ENCODE measurements at places on chromosomes 5 and 9.

DNA sequence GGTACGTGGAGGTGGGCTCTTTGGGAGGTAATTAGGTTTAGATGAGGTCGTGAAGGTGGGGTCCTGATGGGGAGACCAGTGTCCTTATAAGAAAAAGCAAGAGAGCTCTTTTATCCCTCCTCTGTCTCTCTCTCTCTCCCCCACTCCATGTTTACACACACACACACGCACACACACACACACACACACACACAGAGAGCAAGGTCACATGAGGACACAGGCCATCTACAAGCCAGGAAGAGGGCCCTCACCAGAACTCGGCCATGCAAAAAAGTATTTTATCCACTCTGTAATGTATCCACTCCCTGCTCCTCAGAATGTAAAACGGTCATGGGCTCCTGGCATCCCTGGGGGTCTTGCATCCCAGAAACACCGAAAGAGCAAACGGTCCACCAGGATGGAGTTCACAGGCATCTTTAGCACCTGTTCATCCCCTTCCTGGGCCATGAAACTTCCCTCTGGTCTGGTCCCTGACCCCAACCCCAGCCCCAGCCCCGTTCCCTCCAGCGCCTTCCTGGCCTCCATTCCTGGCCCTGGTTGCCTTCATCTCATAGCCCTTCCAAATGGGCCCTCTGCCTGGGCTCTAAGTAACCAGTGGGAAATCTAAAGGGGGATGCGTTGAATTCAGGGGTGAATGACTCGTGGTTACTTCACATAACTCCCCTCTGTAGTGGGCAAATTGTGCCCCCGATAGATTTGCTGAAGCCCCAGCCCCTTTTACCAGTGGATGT lies 88.8 kb downstream of the NSUN2 start:
- DNase-seq, result no peak

- no peak for DNase-seq
Measured at GRCh38 chr5:135741040-135741439, 93.4 kb upstream of the SLC25A48 start.

- DNase-seq, result no peak
Measured at GRCh38 chr9:134778156-134778555, 102.5 kb upstream of the FCN2 start.

DNA sequence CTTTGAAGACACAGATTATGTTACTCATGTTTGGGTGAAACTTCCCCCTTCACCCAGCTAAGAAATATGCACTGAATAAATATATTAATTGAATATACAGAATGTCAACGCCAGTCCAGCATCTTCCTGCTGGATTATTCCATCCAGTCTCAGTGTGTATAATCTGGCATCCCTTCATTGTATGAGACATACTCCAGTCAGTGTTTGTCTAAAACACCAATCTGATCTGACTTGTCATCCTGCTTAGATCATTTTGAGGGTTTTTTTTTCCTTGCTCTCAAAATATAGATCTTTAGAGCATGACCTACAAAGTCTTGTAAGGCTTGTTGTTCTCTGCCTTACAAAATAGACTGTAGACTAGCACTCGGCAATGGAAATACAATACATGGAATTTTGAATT lies 195.1 kb downstream of the SMARCA2 start:
- DNase-seq, result no peak

DNA sequence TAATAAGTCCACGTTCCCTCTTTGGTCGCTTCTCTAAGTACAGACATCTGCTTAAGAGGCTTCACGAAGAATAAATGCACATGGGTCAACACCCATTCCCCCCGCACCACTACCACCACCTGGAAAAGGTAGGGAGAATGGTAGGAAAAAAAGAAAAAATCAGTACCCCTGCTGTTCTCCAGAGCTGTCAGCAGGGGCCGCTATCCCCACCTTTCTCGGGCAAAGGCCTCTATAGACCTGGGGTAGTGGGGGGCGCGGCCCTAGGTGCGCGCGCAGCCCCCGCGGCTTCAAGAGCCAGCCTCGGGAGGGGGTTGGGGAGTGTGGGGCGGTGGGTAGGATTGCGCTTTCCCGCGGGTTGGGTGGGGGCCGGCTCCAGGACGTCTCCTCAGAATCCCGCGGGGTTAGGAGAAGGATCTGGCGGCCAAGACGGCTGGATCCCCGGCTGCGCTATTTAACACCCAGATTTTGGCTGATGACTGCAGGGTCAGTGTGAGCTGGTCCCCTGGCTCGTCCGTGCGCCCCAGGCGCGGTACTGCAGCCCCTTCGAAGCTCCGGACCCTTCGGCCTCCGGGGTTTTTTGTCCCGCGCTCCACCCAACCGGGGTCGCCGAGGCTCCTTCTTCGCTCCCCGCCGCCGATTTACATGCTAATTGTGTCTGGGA lies 1.6 kb upstream of the SEMA6A start:
- DNase-seq, result no peak

DNA sequence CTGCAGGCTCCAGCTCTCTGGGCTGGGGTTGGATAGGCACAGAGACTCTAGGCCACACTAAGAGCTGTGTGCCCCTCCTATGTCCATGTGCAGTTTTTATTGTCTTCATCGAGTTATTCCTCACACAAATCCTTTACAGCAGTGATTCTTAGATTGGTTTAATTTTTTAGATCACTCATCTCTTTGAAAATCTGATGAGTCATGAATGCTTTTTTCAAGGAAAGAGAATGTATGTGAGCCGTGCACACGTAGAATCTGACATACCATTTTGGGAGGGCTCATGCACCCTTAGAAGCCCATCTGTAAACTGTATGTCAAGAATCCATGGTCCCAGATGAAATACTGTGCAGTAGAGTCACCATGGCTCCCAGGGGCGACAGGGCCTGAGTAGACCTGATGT lies 100.7 kb upstream of the S1PR3 start:
- no peak for DNase-seq

GRCh38 chr9:36151316-36152210 lies 15.0 kb downstream of the GLIPR2 start:
- peak; percentile 87 for DNase-seq

DNA sequence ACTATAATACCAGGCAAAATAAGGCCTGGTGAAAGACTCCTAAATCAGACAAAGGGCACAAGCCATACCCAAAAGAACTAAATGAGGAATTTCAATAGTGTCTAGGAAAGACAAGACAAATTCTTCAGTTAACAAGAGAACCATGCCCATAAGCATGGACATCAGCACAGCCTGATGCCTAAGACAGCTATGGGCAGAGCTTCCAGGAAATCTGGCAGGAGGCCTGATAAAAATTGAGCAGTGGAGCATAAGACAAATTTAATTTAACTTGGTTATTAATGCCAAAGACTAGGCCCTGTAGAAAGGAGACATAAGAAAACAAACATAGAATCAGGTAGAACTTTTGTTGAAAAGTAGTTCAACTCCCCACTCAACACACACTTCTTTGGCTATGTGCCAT lies 17.3 kb downstream of the KLHL3 start:
- DNase-seq, result no peak

- no peak for DNase-seq
Measured at GRCh38 chr5:54722846-54723433, 205.4 kb downstream of the SNX18 start.

GRCh38 chr9:130987738-130988399 lies 21.1 kb upstream of the LAMC3 start:
- no peak for DNase-seq

- DNase-seq, result peak; percentile 15
Measured at GRCh38 chr9:37486616-37487548, 1.1 kb downstream of the POLR1E start.

DNA sequence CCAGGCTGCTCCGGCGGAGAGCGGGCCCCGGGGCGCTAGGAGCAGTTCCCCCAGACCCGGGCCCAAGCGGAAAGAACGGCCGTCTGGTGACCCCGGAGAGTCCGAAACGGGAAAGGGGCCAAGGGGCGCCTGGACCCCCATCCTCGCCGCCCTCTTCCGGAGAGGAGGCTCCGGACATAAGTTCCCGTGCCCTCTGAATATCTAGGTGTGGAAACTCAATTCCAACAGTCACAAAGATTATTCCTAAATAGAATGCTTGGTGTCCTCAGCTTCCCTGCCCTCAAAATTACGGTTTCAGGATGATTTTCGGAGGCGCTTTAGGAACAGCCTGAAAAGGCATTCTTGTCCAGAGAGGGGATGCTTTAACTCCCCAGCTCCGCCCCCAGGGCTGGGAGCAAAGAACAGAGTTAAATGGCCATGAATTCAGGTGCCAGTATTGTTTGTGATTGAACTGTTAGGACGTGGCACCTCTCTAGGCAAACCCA lies 681 bp upstream of the LHFPL2 start:
- no peak for DNase-seq

DNA sequence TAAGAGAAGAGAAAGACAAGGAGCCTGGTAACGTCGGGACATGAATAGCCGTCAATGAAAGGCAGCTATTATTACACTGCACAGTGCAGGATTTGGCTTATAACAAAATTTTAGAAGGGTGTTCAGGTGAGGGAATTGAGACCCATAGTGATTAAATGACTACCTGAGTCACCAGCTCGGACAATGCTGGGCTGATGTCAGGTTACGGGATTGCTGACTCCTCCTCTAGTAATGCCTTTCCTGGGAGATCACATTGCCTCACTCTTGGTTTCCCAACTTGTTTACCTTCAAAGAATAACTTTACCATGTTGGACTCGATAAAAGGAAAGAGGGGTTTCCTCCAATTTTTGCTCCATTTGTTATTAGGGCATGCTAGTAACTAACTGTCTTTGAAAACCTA lies 132.6 kb downstream of the GHR start:
- DNase-seq, result no peak

DNA sequence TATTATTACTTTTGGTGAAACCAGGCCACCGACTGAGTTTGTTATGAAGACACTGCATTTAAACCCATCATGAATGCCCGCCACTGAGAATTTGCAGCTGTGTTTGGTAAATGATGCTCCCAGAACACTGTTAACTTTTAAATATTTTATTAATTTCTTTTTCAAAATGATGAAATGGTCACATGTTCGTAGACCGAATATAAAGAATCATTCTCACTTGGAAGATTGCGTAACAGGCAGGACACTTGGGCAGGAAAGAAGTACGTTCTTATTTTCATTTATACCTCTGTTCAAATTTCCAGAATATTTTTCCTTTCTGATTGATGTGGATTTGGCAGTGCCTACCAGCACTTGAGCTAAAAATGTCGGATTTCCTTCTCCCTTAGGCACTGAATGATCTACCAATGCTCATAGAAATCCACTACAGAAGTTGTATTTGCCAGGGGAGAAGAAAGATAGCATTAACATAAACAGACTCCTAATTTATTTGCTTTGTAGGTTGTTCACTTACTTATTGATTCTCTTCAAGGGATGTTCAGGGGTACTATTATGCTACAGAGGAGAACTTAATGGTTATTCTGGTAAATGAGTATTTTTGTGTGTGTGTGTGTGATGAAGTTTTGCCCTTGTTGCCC lies 13.8 kb downstream of the CYFIP2 start:
- no peak for DNase-seq

GRCh38 chr5:148443241-148443640 lies 59.5 kb downstream of the FBXO38 start:
- no peak for DNase-seq

- DNase-seq, result no peak
Measured at GRCh38 chr9:76646249-76646648, 118.0 kb upstream of the PCA3 start.

DNA sequence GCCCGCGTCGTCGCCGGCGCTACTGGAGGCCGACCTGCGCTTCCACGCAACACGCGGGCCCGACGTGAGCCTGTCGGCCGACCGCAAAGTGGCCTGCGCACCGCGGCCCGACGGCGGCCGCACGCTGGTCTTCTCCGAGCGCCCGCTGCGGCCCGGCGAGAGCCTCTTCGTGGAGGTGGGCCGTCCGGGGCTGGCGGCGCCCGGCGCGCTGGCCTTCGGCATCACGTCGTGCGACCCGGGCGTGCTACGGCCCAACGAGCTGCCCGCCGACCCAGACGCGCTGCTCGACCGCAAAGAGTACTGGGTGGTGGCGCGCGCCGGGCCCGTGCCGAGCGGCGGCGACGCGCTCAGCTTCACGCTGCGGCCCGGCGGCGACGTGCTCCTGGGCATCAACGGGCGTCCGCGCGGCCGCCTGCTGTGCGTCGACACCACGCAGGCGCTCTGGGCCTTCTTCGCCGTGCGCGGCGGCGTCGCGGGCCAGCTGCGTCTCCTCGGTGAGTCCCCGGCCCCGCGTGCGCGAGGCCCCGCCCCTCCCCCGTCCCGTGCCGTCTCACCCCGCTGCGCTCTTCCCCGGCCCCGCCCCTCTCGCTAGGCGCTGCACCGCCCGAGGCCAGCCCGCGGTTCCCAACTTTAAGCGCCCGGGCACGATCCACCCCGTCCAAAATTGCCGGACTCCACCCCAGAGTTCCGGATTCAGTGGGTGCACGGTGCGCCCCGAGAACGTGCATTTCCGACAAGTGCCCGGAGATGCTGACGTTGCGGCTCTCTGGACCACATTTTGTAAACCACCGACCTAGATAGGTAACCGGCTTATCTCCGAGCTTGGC lies 42.8 kb downstream of the NEURL1B start:
- DNase-seq, result no peak

- DNase-seq, result no peak
Measured at GRCh38 chr9:124456341-124457078, 6.3 kb downstream of the ADGRD2 start.
